ENCODE measurements at places on chromosomes 7 and 10. TPM values are rescaled to one million over a fixed set of nuclear protein-coding genes. Genes with fewer than 3 reads are reported as not detected.

GRCh38 chr10:11286261-11286852 lies 268.7 kb downstream of the CELF2 start:
- no peak overlapping the region for H3K4me3 ChIP-seq
- no peaks in the 10 kb centered on the region for H3K27me3 ChIP-seq
- no peak for DNase-seq

GRCh38 chr10:660970-661596 lies 28.4 kb downstream of the DIP2C start:
- no peak overlapping the region for H3K27ac ChIP-seq
- no peak for DNase-seq
- H3K27me3 ChIP-seq = no peaks in the 10 kb centered on the region

- H3K27ac ChIP-seq = no peak overlapping the region
- no peak for DNase-seq
Measured at GRCh38 chr10:22218448-22218847, 633 bp upstream of the EBLN1 start.

Gene FEZF1
- total RNA-seq = not detected

Gene TAS2R41
- not detected for total RNA-seq

- DNase-seq = no peak
- H3K27me3 ChIP-seq = peaks cover 2% of the 10 kb centered on the region
- no peaks in the 10 kb centered on the region for H3K36me3 ChIP-seq
- no peak overlapping the region for H3K27ac ChIP-seq
Measured at GRCh38 chr7:92963566-92963965, 127.2 kb upstream of the CDK6 start.

Gene KEL
- 1.2 TPM for total RNA-seq

DNA sequence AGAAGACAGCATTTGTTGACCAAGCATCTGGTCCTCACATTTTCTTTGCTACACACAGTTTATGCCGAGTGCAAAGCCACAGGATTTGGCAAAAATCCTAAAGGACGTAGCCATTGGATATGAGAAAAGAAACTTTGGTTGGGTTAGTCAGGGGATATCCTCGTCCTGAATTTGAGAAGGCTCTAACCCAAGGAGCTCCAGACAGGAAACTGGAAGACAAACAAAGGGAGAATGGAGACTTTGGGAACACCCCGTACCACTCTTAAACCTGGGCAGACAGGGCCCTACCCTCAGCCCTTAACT lies 146.6 kb upstream of the FRMD4A start:
- H3K36me3 ChIP-seq = no peaks in the 10 kb centered on the region
- no peak overlapping the region for H3K27ac ChIP-seq
- H3K4me3 ChIP-seq = no peak overlapping the region
- no peaks in the 10 kb centered on the region for H3K4me1 ChIP-seq

All from endothelial cell of umbilical vein (primary cell).